ENCODE measurements at places on chromosomes 6 and 20.

- DNase-seq: no peak
Observed at GRCh38 chr20:49503176-49503575, 20.7 kb upstream of the KCNB1 start.

GRCh38 chr6:108174371-108175175 lies 8.8 kb downstream of the NR2E1 start:
- DNase-seq: no peak

- DNase-seq: no peak
Observed at GRCh38 chr20:38253571-38253970, 7.0 kb downstream of the KIAA1755 start.

DNA sequence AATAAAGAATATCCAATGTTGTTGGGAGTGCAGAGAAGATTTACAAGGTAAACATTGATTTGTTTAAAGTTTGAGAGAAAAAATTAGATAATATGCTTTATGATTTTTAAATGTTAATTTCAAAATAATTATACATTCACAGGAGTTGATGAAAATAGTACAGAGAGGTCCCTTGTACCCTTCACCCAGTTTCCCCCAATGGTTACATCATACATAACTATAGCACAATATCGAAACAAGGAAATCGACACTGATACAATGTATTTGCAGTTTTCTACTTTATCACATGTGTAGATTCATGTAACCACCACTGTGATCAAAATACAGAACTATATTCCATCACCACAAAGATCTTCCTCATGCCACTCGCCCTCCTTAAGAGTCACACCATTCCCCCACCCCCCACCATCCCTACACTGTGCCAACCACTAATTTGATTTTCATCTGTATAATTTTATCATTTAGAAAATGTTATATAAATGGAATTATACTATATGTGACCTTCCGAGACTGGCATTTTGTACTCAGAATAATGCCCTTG lies 11.7 kb upstream of the HLA-DRA start:
- DNase-seq: no peak

- DNase-seq: no peak
Observed at GRCh38 chr6:112209131-112209530, 45.2 kb downstream of the LAMA4 start.

GRCh38 chr6:19083801-19084200 lies 696.7 kb downstream of the RNF144B start:
- no peak for DNase-seq
